COLO829 (cell line): ENCODE measurements at places on chromosomes 12 and 14.

DNA sequence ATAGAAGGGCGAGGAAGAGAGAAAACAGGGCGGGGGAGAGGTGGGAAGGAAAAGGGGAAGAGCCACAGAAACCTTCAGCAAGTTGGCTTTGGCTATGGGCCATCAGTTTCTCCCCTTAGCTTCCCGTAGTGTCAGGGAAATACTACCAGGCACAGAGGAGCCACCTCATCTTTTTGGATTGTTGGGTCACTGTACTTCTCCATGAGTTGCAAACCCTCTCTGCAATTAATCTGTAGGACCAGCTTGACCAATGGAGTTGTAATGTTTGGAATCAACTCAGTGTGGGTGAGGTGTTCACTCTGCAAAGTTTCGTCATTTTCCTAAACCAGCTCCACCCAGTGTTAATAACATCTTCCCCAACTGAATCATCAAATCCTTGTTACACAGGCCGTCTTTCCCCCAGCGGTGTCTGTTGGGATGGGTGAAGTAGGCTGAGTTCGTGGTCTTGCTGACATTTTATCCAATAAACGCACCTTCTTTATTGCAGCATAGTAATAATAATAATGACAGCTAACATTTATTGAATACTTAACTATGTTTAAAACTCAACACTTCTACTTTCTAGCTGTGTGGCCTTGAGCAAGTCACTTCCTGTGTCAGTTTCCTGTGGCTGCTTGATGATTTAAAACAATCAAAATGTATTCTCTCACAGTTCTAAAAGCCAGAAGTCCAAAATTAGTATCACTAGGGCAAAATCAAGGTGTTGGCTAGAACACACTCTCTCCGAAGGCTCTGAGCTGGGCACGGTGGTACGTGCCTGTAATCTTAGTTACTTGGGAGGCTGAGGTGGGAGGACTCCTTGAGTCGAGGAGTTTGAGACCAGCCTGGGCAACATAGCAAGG lies 8.1 kb upstream of the GLTP start:
- DNase-seq: no peak

GRCh38 chr12:22860926-22861325 lies 236.0 kb downstream of the ETNK1 start:
- DNase-seq: no peak

- no peak for DNase-seq
These were observed 7.8 kb downstream of the PELI2 start for GRCh38 chr14:56125772-56126636.

DNA sequence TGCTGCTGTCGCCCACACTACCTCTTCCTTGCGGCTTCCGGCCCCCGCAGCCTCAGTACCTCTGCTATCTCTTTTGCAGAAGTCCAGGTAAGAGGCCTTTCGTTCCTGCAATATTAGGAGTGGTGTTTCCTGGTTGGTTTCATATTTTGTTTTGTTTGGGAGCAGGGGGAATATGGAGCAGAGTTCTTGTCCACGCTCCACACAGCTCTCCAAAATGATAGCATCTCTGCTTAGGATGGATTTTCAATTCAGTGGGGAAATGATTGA lies 768 bp downstream of the OXA1L start:
- no peak for DNase-seq

GRCh38 chr14:105274637-105275036 lies 26.2 kb downstream of the BRF1 start:
- no peak for DNase-seq

GRCh38 chr12:88996200-88996788 lies 356.0 kb downstream of the DUSP6 start:
- no peak for DNase-seq

DNA sequence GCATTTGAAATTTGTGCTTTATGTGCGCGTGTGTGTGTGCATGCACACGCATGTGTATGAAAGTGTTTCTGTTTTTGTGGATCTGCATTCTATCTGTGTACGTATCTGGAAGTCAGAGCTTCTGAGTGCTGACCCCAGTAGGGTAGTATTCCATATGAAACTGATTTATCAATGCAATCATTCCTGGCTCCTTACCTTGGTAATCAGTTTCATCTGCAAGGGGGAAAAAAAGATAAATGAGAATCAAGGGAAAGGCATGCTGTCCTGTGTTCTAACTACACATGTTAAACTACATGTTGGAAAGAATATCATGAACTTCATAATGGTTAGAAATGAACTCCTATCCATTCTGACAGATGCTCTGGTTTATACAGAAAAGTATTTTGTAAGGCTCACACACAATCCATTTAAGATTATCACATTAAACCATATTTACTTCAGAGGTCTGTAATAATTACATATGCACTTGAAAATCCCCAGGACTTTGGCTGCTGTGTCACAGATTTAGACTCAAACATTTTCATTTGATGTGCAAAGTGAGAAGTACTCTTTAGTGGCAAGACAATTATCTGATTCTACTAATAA lies 276.1 kb upstream of the LMO3 start:
- DNase-seq: no peak

- DNase-seq: no peak
These were observed 74.9 kb downstream of the PPP2R5E start for GRCh38 chr14:63468294-63468693.

DNA sequence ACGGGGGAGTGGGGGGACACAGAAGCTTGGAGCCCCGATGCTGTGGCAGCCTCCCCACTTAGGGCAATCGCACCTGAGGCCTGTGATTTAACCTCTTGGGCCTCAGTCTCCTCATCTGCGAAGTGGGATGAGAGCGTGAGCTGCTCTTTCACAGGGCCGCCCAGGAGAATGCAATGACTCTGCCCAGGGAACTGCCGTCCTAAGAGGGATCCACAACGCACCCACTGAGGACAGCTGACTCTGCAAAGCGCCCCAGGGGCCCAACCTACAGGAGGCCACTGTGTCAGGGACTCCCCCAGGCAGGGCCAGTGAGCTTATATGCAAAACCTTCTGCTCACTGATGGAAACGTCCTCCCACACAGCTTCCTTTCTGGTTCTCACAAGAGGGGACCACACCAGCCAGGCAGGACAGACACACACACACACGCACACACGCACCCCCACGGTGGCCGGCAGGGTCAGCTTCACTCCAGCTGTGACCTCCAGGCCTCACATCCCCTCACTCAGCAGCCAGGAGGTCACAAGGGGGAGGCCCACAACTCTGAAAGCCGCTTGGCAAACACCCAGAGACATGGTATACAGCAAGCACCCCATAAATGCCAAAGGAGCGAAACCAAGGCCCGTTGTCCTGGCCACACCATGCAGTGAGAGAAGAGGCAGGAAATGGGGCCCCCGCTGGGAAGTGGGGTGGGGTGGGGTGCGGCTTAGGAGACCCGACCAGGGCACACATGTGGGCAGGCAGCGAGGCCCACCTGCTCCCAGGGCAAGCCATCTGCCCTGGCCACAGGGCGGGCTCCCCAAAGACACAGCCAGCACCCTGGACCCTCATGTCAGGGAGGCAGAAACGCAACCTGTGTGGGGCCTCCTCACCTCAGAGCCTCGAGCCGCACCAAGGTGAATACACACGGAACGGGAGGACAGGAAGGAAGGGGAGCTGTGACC lies 73.3 kb downstream of the NCOR2 start:
- DNase-seq: no peak

DNA sequence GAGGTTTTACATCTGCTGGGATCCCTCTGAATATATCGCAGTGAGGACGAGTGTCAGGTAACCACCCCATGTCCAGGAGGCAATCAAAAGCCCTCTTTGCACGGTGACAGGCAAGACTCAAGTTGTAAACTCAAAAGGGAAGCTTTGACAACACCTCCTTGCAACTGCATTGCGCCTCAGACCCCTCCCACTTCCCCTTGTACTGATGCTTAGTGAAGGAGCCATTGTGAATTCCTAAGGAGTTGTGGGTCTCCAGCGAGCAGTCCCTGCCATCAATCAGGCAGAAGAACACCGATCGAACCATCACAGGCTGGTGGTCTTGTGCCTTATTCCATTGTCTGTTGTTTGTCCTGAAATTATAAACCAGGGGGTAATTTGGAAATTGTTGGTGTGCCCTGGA lies 112.6 kb downstream of the CCDC60 start:
- DNase-seq: no peak
